ENCODE measurements at places on chromosomes 13 and 19. TPM values are rescaled to one million over a fixed set of nuclear protein-coding genes. Genes with fewer than 3 reads are reported as not detected.

Gene ZNF382
- 8.4 TPM for polyA plus RNA-seq

Gene FBXO27
- polyA plus RNA-seq: 3.6 TPM

DNA sequence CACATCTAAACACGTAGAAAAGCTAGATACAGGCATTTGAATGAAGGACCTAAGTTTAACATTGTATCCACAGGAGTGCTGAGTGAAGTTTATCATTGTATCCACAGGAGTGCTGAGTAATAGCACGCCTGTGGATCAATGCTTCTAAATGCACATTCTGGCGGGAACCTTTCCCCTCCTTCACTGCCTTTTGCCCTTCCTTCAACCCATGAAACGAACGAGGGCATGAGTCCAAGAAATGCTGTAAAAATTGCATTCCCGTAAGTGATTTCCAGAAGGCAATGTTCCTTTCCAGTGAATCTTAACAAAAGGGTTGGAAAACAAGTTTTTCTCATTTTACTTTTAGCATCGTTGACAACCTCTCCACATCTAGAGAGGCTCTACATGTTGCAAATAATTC lies 88.1 kb downstream of the ZDHHC20 start:
- DNase-seq: peak; percentile 30

GRCh38 chr13:97515643-97516042 lies 81.7 kb downstream of the RAP2A start:
- no peak for DNase-seq

- no peak for DNase-seq
These were observed 79.1 kb downstream of the FAM216B start for GRCh38 chr13:42860485-42860884.

Gene ANKLE1
- polyA plus RNA-seq: 0.73 TPM

Gene ZNF44
- 6.9 TPM for polyA plus RNA-seq

Gene NAPSA
- 0.73 TPM for polyA plus RNA-seq

Gene FZR1
- polyA plus RNA-seq: 26.9 TPM

DNA sequence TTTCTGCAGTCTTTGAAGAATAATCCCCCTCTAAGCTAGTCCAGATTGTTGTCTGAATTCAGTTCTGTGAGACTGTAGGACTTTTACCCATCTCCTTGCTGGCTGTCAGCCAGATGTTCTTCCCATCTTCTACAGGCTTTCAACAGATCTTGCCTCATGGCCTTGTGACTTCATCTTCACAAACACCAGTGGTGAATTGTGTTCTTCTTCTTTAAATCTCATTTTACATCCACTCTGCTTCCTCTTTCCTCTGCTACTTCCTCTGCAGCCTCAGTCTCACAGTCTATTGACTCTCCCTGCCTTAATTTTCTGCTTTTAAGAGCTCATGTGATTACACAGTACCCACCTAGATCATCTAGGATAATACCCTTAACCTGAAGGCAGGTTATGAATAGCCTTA lies 859.0 kb upstream of the SLITRK1 start:
- peak; percentile 1 for DNase-seq

- no peak for DNase-seq
These were observed 35.4 kb downstream of the PAN3 start for GRCh38 chr13:28173793-28174192.

DNA sequence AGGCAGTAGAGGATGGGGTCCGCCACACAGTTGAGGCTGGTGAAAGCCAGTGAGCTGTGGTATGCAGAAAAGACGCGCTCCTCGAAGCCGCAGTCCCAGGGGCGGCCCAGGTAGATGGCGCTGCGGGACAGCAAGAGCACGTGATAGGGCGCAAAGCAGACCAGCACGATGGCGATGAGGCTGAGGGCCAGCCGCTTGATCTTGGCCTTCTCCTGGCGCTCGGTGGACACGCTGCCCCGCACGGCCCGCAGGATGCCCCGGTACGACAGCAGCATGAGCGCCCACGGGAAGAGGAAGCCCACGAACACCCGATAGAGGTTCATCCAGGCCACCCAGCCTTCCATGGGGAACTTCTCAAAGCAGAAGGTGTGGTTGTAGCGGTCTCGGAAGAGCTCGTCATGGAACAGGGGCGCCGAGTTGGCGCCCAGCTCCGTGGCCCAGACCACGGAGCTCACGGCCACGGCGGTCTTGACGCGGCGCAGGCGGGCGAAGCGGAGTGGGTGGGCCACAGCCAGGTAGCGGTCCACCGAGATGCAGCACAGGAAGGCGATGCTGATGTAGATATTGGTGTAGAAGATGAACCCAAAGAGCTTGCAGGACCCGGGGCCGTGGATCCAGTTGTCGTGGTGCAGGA lies 6.5 kb upstream of the OPA3 start:
- DNase-seq: no peak
